Stomach (tissue), 19 donors: ENCODE measurements at places on chromosomes 2 and 18.

- H3K4me1 ChIP-seq: no peaks in the 10 kb centered on the region
- H3K27ac ChIP-seq: no peak overlapping the region
- no peaks in the 10 kb centered on the region for H3K27me3 ChIP-seq
- no peak overlapping the region for H3K4me3 ChIP-seq
- peaks cover 54% of the 10 kb centered on the region for H3K36me3 ChIP-seq
- no peak for DNase-seq
Measured at GRCh38 chr18:9240270-9240669, 94.3 kb upstream of the TWSG1 start.

DNA sequence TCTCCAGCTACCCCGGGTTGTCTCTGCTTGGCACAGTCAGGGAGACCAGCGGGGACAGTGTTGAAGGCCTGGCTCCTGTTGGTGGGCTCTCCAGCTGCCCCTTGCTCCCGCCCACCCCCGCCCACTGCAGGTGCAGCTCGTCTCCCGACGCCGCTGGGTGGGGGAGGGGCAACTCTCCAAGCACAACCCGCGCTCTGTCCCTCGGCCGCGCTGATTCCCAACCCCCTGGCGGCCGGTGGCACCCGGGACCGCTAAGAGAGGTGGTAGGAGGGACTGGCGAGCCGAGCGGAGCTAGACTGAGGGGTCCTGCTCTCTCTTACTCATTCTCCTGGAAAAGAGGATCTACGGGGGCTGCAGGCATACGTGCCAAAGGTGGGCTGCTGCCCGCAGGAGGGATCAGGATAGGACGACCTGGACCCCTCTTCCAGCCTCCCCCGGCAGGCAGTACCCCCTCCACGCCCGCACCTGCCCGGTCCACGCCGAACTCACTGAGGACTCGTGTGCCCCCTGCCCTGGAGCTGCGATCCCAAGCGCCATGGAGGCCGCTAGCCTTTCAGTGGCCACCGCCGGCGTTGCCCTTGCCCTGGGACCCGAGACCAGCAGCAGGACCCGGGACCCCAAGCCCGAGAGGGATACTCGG is 44.5 kb downstream of the DDX18 start:
- no peaks in the 10 kb centered on the region for H3K36me3 ChIP-seq
- H3K27me3 ChIP-seq: peaks cover 22% of the 10 kb centered on the region
- H3K4me3 ChIP-seq: no peak overlapping the region
- no peak overlapping the region for H3K27ac ChIP-seq
- H3K4me1 ChIP-seq: no peaks in the 10 kb centered on the region

DNA sequence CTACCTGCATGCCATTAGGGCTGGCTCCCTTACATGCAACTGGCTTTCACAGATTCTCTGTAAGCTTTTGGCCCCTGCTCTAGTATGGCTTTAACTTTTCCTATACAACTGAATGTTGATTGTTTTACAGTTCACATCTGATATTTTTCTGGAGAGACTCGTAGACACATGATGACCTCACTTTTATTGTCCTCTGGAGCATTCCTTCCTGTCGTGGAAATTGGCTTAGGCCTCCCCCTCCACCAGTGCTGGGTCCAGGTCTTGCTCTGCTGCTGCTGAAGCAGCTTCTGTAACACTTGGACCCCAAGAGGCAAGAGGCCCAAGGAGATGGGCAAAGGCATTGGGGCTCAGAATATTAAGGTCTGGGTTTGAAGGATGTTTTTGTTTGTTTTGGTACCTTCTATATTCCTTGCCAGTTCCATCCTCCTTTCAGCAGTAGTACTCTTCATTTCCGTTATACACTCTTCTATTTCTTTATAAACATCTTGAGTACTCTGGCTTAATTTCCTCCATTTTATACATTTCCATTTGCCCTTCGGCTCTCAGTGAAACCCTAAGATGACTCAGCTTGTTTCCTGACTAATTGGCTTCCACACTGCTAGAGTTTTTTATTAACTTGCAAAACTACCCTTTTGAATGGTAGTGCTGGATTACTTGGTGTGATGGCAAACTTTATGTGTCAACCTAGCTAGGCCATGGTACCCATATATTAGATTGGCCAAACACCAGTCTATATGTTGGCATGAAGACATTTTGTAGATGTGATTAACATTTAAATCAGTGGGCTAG is 219.8 kb downstream of the CDCA7 start:
- H3K27me3 ChIP-seq: no peaks in the 10 kb centered on the region
- no peak overlapping the region for H3K27ac ChIP-seq
- peaks cover 8% of the 10 kb centered on the region for H3K4me1 ChIP-seq
- H3K4me3 ChIP-seq: no peak overlapping the region

GRCh38 chr2:219907011-219907365 is 279.6 kb downstream of the SLC4A3 start:
- H3K4me1 ChIP-seq: no peaks in the 10 kb centered on the region
- no peak for DNase-seq
- H3K27ac ChIP-seq: no peak overlapping the region
- H3K27me3 ChIP-seq: no peaks in the 10 kb centered on the region
- no peaks in the 10 kb centered on the region for H3K36me3 ChIP-seq
